ENCODE measurements at places on chromosomes 4 and X.

- no peak for DNase-seq
These were observed 1.5 kb upstream of the PRAF2 start for GRCh38 chrX:49075347-49075746.

DNA sequence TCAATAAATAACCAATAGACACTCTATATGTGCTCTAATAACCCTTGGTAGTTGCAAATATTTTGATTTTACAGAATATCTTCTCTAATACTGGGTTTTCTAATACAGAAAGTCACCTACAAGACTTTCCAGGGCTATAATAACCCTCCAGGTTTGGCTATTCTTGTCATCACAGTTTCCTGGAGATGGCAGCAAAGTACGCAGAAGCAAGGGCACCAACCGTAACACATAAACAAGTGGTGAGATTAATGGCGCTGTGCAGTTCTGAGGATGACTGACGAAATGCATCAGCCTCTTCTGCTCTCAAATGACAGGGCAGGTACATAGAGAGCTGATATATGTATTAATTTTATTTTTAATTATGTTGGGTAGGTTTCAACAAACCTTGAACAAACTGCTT lies 122.4 kb downstream of the C4orf33 start:
- DNase-seq: peak; percentile 47

GRCh38 chrX:69109706-69110105 lies 55.5 kb downstream of the PJA1 start:
- no peak for DNase-seq

- DNase-seq: no peak
These were observed 420.2 kb downstream of the BCOR start for GRCh38 chrX:39677585-39677977.

DNA sequence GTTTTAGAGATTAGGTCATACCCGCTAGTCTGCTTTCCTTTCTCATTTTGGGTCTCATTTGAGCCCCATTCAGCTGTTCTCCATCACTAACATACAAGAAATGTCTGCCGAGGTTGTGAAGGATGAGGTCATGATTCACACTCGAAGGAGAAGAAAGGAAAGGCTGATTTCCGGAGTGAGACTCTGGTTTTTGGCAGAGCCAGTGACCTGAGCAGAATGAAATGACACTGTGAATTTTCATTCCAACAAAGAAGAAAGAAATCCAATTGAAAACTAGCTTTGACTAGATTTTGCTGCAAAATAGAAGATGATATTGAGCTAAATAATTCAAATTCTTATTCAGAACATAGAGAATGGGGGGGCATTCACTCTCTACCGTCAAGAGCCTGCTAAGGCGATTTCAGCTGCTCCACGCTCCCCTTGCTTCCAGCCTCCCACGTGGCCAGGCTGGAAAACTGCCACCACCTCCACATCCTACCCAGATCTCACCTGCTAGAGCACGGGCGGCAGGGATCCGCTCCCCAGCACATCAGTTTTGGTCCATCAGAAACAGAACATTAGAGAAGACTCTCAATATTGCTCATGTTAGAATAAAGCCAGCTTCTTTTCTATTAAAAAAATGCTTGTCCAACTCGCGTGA lies 39.0 kb downstream of the F11 start:
- no peak for DNase-seq

DNA sequence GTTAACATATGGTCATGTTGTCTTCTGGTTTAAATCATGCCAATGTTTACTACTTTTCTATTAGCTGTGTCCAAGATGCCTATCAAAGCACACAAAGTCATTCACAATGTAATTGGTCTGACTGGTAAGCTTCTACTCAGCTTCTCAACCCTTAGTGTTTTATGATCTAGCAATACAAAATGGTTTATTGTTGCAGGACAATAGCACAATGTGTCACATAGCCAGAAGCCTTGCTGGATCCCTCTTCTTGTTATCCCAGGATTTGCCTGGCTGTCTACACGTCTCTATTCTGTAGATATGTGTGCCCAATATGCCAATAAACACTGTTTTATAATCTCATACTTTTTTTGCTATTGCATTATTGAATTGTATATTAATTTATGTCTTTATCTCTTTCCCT lies 1111.0 kb upstream of the AGA start:
- peak; percentile 40 for DNase-seq

All from Ammon's horn (tissue), 1 donor.